ENCODE measurements at places on chromosomes 2 and 18.

DNA sequence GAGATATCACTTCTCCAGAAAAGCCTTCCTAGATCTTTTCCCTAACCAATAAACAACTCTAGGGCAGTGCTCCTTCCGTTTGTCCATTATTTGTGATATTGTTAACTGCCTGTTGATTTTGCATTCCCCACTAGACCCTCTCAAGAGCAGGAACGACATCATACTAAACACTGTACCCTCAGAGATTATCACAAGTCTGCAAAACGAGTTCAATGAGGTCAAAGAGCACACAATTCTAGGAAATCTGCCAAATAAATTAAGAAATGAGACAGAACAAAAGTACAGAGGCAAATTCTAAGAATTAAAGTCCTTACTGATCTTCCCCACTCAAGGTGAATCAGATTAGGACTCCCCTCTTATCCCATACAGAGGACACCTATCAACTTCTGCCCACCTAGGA is 7.6 kb downstream of the RTTN start:
- DNase-seq: no peak

- DNase-seq: no peak
Measured at GRCh38 chr2:239879423-239880084, 145.6 kb downstream of the NDUFA10 start.

- DNase-seq: no peak
Measured at GRCh38 chr2:42045848-42046748, 1.7 kb upstream of the PKDCC start.

DNA sequence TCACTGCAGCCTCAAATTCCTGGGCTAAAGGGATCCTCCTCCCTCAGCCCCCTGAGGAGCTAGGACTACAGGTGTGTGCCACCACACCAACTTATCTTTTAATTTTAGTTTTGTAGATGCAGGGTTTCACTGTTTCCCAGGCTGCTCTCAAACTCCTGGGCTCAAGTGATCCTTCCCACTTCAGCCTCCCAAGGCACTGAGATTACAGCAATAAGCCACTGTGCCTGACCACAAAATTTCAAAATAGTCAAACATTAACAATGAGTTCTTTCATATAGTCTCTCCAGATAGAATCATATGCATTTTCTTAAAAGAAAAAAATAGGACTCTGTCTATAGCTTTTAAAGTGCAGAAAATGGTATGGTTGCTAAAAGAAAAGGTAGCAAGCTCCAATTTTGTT is 24.9 kb upstream of the PID1 start:
- DNase-seq: no peak

GRCh38 chr2:23426263-23426905 is 41.4 kb downstream of the KLHL29 start:
- no peak for DNase-seq

DNA sequence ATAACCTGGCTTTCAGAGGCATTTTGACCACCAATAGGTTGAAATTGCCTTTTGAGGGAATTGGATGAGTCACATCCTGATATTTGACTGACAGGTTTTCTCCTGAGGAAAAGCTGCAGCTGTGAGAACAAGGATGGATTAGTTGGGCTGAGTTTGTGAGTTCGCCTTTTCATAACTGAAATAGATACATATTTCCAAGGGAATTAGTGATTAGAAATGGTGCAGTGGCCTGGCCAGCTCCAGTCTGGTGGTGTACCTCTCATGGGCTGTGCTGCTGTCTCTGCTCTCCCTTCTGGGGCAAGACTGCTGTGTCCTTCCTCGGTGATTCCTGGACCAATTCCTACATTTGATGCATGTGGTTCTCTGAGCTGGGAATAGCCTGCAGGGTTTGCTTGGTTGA is 341.3 kb downstream of the TSN start:
- no peak for DNase-seq

DNA sequence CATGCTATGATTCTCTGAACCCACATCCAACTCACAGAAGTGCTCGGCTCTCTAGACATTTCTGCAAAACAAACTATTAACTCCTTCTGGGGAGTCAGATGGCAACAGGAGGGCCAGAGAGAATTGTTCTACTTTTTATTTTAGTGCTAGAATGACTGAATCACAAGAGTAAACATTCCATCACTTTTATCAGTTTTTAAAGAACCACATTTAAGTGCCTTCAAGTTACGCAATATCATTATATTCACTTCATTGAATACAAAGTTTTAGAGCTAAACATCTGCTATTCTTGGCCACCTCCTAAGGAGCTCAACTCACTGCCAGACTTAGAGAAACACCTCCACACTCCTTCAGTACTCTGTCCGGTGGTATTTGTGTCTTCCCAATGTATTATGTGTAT is 22.4 kb downstream of the B4GALT6 start:
- DNase-seq: no peak

DNA sequence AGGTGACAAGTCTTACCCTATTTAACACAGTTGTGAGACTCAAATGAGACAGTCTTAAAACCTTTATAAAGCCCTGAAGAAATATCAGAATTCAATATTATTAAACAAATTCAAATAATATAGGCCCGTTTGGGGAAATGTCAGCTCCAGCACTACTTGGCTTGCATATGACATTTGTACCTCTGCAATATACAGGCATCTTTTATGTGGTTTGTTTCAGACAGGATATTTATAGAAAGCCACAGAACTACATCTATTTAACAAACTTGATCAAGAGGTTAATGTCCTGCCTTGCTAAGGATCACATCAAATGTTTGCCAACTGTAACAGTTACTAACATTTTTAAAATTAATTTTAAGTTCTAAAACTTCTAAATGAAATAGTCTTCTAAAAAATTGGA is 3.2 kb upstream of the MREG start:
- no peak for DNase-seq

- DNase-seq: no peak
Measured at GRCh38 chr2:170086751-170087412, 91.1 kb upstream of the MYO3B start.

DNA sequence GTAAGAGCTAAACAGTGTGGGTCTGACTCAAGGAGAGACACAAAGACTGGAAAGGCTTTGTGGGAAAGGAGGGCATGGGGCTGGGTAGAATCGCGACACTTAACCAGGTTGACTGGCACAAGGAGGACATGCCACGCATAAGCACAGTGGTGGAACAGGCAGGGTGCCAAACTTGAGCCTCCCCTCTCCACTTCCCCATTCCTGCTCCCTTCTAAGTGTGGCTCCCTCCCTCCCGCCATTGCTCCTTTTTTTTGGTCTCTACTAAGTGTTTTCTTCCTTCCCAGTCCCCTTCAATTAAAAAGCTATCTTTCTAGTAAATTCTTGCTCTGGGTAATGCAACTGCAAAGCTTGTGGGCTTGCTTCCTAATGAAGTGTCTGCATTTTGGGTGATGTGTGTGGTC is 40.3 kb upstream of the ZFP36L2 start:
- DNase-seq: no peak

DNA sequence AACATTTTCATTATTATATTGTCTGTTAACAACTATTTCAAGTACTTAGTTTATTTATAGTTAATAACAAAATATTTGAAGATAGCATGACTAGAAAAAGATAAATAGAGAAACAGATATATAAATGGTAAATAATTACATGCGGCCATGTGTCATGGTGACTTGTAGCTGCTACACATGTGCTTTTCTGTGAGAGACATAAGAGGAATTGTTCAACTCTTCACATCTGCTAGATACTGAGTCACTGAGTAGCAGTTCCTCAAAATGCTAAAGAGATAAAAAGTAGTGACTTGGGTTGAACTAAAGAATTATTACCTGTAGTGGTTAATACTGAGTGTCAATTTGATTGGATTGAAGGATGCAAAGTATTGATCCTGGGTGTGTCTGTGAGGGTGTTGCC is 37.5 kb upstream of the SCN9A start:
- DNase-seq: no peak
